ENCODE measurements at places on chromosomes 6 and 20.

DNA sequence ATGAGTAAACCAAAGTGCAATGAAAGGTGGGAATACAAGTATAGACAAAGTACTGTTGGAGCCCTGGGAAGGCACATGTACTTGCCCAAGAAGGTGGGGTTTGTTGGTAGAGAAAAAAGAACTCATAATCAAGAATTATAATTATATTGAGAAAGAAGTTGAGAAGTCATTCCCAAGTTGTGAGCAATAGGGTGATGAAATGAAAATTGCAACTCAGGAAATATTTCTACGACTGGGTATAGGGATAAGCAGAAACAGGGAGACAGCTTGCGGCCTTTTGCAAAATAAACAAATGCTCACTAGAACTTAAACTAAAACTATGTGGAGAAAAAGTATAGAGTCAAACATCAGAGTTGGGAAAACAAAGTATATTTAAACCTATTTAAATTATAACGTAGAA is 250.7 kb upstream of the FAM83B start:
- no peak for DNase-seq

DNA sequence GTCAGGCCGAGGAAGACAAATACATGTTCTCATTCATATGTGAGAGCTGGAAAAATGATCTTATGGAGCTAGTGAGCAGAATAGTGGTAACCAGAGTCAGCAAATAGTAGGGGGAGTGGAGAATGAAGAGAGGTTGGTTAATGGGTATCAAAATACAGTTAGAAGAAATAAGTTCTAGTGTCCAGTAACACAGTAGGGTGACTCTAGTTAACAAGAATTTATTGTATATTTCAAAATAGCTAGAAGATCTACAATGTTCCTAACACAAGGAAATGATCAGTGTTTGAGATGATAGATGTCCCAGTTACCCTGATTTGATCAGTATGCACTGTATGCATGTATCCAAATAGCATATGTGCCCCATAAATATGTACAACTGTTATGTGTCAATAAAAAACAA is 128.4 kb downstream of the BCKDHB start:
- no peak for DNase-seq

GRCh38 chr6:157667211-157668008 is 155.6 kb upstream of the SNX9 start:
- peak; percentile 53 for DNase-seq

GRCh38 chr6:5729080-5729434 is 277.7 kb downstream of the NRN1 start:
- peak; percentile 59 for DNase-seq

DNA sequence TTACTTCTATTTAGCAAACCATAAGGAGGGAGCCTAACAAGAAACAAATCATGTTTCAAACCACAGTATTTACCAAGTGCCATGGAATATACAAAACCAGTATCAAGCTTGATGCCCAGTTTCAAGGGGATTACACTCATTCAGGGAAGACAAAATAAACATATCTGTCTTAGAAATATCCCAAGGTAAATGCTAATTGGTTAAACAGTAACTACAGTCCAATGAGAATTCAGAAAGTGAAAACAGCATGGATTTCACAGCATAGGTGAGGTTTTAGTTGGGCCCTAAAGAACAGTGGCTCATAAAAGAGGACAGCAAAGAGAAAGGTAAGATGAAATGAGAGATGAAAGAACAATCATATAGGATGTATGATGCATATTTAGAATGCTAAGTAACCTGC is 110.3 kb downstream of the CHD6 start:
- no peak for DNase-seq

- DNase-seq: no peak
Observed at GRCh38 chr20:41510224-41510623, 108.0 kb downstream of the CHD6 start.

DNA sequence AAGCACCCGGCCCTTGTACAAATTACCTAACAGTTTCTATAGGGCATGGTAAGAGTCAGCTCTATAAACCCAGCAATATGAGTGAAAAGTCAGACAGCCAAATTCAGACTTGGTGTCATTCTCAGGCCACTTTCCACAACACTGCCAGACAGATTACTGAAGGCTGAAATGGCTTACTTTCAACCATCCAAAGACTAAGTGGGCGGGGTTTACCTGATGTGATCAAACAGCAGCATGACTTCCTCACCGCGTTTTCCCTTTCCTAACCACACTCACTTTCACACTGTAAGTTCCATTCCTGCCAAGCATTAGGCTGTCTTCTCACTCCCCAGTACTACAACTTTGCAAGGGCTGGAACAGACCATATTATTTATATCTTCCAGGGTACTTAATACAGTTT is 85.9 kb downstream of the SMLR1 start:
- DNase-seq: no peak

GRCh38 chr6:18477301-18477941 is 90.3 kb downstream of the RNF144B start:
- no peak for DNase-seq

DNA sequence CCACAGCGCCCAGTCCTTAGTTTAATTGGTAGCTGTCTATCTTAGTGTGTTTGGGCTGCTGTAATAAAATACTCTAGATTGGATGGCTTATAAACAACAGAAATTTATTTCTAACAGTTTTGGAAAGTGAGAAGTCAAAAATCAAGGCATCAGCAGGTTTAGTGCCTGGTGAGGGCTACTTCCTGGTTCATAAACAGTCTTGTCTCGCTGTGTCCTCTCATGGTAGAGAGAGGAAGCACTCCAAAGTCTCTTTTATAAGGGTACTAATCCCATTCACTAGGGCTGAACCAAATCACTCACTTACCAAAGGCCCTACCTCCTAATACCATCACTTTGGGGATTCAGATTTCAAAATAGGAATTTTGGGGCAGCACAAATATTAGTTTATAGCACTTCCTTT is 336.9 kb upstream of the RSPO3 start:
- no peak for DNase-seq

DNA sequence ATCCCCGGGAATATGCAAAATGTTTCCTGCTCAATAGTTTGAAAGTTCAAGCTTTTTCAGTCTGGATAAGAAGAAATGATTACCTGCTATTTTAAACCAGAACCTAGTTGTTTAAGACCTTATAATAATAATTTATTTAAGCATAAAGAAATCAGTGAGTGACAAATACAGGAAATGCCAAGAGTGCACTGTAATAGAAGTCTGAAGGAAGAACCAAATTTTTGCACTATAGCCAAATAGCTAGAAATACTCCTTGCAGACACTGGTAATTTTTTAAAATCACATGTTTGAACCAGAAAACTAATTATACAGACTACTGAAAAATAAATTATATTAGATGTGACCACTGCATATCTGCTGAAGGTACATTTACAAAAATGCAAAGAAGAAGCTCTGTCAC is 93.2 kb downstream of the MMS22L start:
- DNase-seq: no peak

DNA sequence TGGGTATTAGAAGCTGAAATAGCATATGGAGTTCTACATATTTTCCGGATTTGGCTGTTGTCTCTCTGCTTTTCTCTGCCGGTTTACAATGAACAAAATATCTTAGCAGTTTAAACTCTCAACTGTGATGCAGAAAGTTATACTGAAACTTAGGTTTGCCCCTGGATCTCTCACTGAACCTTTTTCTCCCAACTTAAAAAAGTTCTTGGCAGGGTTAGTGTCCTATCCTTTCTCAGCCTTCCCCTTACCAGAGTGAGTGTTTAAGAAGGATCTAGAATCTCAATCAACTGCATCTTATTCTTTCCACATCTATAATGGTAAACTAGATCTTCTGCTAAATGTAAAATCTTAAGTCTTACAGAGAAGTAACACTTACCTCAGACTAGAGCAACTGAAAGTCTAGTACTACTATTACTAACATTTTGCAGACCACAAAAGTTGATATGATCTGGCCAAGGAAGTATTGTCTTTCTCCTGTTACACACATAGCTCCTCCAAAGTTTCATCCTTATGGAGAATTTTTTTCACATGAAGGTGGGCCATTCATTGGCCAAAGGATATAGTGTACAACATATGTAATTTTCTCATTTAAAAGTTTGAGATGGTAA is 392.3 kb upstream of the RUNX2 start:
- no peak for DNase-seq

GRCh38 chr6:112691289-112691688 is 344.2 kb downstream of the RFPL4B start:
- no peak for DNase-seq

- no peak for DNase-seq
Observed at GRCh38 chr6:35725721-35726438, 11.0 kb upstream of the ARMC12 start.

DNA sequence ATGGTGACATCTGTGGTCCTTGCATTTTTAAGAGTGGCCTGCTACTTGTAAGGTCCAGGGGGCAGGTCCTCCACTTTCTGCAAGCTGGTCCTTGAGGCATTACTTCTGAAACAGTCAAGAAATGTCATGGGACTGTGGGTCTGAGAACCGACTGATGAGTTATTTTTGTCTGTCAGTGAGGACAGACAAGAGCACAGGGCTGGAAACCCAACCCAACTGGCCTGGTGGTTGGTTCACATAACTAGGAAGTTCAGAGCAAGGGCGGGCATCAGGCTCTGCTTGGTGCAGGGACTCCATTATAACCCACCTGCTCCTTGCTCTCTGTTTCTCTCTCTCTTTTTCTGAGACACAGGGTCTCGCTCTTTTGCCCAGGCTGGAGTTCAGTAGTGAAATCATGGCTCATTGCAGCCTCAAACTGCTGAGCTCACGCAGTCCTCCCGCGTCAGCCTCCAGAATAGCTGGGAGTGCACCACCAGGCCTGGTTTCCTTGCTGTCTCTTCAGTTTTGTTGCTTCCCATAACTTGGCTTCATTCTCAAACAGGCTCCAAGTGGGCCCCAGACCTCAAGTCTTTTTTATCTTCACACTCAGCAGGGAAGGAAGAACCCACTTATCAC is 9.2 kb downstream of the CST3 start:
- no peak for DNase-seq

- DNase-seq: no peak
Observed at GRCh38 chr20:16760431-16761304, 12.5 kb downstream of the OTOR start.

DNA sequence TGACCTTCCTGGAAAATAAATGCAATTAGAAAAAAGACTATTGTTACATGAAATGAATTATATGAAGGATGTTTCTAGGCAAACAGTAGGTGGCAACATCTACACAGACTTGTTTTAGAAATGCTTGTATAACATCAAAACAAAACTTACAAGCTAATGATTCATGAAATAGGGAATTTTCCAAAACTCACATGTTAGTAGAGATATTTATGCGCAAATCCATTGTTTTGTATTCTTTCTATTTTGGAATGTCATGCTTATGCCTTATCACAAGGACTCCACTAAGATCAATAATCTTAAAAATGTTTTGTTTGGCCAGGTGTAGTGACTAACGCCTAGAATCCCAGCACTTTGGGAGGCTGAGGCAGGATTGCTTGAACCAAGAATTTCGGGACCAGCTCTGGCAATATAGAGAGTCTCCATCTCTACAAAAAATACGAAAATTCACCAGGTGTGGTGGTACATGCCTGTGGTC is 32.3 kb upstream of the LGSN start:
- no peak for DNase-seq

- peak; percentile 74 for DNase-seq
Observed at GRCh38 chr20:9166153-9166780, 97.4 kb downstream of the PLCB4 start.

DNA sequence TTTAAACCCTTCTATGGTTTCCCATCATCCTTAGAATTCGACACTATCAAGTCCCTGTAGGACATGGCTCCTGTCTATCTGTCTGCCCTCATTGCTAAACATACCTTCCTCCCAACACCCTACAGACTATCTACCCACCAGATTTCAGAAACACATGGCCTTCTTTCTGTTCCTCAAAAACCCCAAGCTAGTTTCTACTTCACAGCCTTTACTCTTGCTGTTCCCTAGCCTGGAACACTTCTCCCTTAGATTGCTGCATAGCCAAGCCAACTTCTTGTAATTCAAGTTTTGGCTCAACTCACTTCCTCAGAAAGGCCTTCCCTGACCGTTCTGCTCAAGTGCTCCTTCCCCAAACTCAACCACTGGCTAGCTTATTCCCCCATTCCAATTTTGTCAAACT is 156.2 kb downstream of the BTBD9 start:
- no peak for DNase-seq

DNA sequence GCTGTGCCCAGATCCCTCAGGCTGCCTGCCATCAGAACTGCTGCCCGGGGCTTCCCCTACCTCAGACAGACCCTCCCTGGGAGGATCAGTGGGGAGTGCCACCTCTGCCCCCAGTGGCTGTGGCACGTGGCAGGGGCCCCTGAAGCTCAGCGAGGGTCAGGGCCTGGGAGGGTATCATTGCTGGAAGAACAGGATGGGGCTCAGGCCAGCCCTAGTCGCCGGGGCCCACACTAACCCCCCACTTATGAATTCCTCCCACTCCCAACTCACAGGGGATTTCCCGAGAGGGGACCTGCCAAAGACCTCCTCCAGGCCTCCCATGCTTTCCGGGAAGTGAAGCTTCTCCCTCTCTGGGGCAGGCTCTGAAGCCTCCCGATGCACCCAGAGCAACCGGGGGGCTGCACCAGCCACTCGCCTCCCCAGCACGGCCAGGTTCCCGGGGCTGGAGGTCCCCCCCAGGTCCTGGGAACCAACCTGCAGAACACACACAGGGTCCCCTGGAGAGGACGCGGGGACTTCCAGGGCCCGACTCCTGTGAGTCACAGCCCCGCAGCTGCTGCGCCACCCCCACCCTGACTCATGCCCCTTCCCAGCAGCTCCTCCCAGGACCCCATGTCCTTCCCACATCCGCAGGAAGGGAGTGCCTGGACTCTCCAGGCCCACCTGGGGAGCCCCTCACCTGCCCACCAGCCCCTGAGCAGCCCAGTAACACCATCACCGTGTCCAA is 2.5 kb downstream of the TNFRSF6B start:
- DNase-seq: peak; percentile 20

GRCh38 chr20:23159947-23160318 is 73.8 kb upstream of the CD93 start:
- no peak for DNase-seq

GRCh38 chr20:44011251-44011940 is 96.7 kb downstream of the TOX2 start:
- no peak for DNase-seq

- no peak for DNase-seq
Observed at GRCh38 chr20:36405255-36405654, 99.1 kb downstream of the DLGAP4 start.

- no peak for DNase-seq
Observed at GRCh38 chr6:9834233-9834632, 580.6 kb downstream of the TFAP2A start.

DNA sequence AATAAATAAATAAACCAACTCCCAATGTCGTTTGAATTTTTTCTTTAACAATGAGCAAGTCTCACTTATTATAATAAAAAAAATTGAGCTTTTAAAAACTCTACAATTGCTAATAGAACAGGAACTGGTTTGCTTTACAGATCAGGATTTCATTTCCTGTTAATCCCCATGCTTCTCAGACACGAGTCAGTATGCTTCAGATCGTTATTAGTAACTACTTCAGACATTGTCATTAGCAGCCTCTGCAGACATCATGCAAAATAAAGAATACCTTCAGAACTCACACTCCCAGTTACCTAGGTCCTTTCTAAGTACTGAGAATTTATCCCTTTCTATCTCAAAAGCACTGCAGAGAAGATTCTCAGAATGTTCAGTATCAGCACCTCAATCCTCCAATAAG is 10.0 kb upstream of the FAM210B start:
- DNase-seq: no peak

- DNase-seq: no peak
Observed at GRCh38 chr6:163943607-163944385, 529.3 kb downstream of the QKI start.

GRCh38 chr6:106773522-106773921 is 144.1 kb downstream of the QRSL1 start:
- no peak for DNase-seq

- DNase-seq: no peak
Observed at GRCh38 chr6:150069706-150070105, 785 bp upstream of the ULBP3 start.

Data from NCI-H2081 (cell line).